OCI-LY7 (cell line): ENCODE measurements at places on chromosomes 7 and 10.

GRCh38 chr7:115721293-115722217 is 309.0 kb downstream of the TFEC start:
- DNase-seq, result no peak

DNA sequence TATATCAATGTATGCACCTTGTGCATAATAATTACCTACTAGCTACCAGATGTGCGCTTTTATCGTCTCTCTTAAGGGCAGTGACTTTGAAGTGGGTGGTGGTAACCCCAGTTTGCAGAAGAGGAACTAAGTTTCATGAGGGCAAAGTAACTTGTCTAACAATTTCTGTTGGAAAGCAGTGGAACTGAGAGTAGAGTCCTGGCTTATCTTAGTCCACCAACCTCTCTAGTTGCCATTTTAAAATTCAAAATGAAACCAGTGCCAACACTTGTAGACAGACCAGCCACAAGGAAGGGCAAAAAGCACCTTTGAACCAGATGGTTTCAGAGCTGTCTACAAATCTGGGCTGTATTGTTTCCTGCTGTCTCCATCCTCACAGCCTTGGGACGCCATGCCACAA is 32.0 kb upstream of the RBM20 start:
- peak; percentile 49 for DNase-seq

DNA sequence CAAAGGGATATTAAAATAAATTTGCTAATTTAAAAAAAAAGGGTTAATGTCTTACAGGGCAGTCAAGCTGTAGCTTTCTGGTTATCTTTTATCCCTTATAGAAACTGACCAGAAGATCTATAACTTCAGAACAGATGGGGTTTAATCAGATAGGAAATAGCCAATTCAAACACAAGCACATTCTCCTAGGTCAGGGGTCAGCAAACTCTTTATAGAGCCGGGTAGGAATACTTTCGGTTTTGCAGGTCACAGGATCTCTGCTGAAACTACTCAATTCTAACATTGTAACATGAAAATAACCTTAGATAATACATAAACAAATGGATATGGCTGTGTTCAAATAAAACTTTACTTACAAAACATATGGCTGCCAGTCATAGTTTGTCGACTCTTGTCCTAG is 479.8 kb downstream of the ADRA2A start:
- no peak for DNase-seq

- no peak for DNase-seq
Measured at GRCh38 chr10:94315024-94315451, 47.7 kb downstream of the NOC3L start.

DNA sequence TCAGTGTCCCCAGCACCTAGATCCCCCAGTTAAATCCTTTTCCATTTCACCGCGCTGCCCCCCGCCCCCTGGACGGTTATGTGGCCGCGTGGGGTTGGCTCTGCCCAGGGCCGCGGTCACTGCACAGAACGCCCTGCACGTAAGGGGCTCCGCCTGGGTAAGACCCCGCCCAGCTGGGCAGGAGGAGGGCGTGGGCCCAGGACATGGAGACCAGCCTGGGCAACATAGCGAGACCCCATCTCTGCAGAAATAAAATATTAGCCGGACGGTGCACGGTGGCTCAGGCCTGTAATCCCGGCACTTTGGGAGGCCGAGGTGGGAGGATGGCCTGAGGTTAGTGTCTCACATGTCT is 650 bp upstream of the ZFAND2A start:
- no peak for DNase-seq

GRCh38 chr10:69929575-69929974 is 123.1 kb upstream of the MACROH2A2 start:
- DNase-seq, result no peak

GRCh38 chr7:24587853-24588252 is 14.6 kb downstream of the PALS2 start:
- DNase-seq, result peak; percentile 71

- DNase-seq, result no peak
Measured at GRCh38 chr10:100930368-100930767, 17.6 kb downstream of the SLF2 start.

DNA sequence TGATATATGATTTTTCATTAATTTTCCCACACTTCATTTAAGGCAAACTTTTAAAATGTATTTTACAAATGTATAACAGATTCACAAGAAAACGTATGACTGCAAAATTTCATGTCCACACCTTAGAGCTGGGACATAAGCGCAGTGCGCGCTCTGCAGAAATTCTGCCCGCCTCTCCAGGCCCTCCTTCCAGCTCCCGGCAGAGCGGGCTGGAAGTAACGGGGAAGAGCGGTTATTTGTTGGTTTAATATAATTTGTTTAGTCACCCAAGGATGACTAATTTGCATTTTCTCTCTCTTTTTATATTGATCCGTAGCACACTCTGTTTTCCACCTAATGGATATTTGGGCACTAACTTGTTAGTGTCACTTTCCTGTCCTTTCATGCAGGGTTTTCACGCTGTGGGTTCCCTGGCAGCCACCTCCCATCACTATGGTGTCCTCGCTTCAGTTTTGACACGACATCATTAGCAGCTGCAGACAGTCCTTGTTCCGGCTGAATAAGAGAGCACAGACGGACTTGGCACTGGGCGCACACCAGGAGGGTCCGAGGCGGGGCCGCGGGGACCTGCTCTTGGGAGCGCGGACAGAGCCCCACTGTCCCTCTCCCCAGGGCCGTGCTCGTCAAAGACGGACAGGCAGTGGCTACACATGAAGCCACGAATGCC is 129.2 kb upstream of the SEC61G start:
- DNase-seq, result no peak

DNA sequence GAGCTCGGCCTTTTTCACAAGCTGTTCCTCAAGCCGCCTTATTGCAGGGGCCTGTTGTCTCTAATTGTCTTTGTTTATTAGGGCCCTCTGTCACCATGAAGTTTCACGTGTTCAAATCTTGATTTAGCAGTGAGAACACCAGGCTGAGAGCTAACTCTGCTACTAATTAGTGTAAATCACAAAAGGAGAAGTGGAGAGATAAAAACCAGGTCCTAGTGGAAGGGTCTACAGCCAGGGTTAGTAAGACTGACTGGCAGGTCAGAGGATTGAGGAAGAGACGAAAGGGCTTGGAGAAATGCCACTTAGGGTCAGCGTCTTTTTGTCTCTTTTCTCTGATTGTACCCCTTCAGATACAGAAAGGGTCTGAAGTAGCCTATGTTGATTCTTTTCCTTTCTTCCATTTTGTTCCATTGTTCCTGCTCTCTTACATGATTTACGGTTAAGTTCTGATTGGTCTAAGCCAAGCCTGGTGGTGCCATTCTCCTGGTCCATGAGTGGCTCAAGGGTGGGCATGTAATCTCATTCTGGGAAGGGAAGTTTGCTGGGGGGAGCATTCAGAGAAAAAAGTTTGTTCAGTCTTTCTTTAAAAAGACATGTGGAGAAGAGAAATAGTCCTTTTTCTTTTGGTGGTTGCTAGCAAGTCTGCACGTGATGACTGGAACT is 21.3 kb downstream of the SSMEM1 start:
- no peak for DNase-seq

DNA sequence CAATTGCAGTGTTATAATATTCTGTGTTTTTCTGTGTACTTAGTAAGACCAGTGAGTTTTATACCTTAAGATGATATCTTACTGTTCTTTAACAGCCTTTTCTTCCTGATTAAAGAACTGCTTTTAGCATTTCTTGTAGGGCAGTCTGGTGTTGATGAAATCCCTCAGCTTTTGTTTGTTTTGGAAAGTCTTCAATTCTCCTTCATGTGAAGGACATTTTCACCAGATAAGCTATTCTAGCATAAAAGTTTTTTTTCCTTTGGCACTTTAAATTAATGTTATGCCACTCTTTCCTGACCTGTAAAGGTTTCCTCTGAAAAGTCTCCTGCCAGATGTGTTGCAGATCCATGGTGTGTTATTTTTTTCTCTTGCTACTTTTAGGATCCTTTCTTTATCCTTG is 1059.8 kb downstream of the LRMDA start:
- no peak for DNase-seq
